ENCODE measurements at places on chromosomes 16 and 17.

- DNase-seq = no peak
Observed at GRCh38 chr17:73989671-73990070, 213.8 kb upstream of the RPL38 start.

DNA sequence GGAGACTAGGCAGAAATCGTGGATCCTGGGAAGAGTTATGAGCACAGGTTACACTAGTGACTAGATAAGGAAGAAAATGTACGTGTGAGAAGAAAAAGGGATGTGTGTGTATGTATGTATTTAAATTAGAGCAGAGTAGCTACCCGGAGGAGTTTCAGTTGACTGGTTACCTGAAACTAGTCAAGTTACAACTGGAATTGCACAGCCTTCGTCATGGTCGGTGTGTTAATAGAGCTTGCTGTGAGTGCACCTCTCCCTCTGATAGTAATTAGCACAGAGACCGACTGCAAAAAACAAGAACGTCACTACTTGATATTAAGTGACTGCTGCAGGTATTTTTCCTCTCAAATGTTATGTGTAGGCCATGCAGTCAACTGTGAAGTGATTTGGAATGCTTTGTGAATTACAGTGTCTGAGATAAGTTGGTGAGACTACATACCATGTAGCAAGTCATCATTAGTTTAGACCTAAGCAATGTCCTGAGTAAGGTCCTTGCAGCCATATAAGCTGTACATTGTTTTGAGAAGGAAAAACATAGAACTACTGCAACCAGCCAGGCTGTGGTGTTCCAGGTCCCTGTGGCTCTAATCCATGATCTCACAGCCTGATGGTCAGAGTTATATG is 95.7 kb downstream of the WNT3 start:
- no peak for DNase-seq

GRCh38 chr17:82668631-82669099 is 20.4 kb upstream of the WDR45B start:
- DNase-seq = no peak

GRCh38 chr17:79620207-79621038 is 9.6 kb upstream of the RBFOX3 start:
- no peak for DNase-seq
